Stimulated activated naive CD8-positive, alpha-beta T cell treated with anti-CD3 and anti-CD28 coated beads, Interleukin-15, Interleukin-2, amounts not matched to agents 100 U/mL and 50 U/mL, for 24 hours (primary cell): ENCODE measurements at places on chromosomes 1 and 21.

GRCh38 chr1:94629259-94630181 is 88.0 kb upstream of the F3 start:
- no peak for DNase-seq

GRCh38 chr1:78043436-78043835 is 2.3 kb upstream of the GIPC2 start:
- no peak for DNase-seq

DNA sequence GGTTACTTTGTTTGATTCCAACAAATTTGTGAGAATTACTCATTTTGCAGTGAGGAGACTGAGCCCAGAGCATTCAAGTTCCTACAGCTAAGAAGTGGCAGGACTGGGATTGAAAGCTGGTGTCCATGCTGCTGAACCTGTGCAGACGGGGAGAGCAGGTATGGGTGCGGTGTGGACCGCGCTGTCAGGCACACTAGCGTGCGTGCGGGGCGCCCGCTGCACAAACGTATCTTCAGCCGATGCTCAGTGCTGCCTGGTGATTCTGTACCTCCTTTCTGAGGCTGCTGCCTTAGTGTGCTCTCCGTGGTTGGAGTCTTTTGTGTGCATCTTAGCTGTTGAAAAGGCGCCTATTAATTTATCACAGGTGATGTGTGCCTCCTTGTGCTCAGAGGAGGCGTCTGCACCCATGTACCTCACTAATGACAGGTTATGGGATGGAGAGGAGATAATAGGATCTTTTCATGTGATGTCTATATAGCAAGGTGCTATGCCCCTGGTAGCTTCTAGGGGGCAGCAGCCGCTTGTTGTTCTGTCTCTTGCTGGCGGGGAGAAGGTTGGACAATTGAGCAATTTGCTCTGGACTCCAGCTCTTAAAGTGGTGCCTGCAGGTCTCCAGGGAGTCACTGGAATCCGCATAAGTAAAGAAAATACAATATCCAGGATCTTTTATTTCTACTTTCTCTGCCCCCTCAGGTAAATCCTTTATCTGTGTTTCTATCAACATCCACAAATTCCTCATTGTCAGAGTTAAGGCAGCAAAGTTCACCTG is 32.5 kb downstream of the PEX14 start:
- DNase-seq: peak; percentile 55

DNA sequence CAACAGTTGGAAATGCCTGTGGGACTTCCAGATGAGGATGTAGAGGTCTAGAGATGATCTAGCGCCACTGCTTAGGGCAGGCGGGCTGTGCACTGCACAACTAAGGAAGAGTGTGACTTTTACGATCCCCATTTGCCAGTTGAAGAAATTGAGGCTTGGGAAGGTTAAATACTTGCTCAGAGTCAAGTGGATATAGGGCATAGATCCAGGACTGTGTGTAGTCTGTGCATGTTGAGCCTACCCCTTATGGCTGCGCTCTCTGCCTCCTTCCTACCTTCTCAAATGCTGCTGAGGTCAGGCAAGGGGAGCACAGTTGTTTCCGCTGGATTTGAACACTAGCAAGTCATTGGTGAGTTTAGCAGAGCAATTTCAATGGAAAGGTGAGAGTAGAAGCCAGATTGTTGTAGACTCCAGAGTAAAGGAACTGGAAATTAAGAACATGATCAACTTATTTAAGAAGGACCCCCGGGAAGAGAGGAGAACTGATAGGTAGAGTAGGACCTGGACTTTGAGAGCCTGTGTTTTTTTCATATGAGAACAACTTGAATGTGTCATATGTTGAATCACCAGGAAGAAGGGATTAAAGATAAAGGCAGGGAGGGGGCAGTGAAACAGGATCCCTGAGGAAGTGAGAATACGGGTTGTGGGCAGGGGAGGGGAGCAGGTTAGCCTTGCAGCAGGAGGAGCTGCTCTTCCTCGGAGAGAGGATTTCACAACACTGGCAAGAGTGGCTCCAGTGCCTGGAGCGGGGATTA is 2.7 kb downstream of the CAPN2 start:
- no peak for DNase-seq

- DNase-seq: peak; percentile 31
Observed at GRCh38 chr1:19643121-19643520, 990 bp upstream of the NBL1 start.

GRCh38 chr1:115088871-115089419 is 358 bp downstream of the TSPAN2 start:
- DNase-seq: no peak

- DNase-seq: no peak
Observed at GRCh38 chr1:64029037-64029436, 174.4 kb upstream of the UBE2U start.

DNA sequence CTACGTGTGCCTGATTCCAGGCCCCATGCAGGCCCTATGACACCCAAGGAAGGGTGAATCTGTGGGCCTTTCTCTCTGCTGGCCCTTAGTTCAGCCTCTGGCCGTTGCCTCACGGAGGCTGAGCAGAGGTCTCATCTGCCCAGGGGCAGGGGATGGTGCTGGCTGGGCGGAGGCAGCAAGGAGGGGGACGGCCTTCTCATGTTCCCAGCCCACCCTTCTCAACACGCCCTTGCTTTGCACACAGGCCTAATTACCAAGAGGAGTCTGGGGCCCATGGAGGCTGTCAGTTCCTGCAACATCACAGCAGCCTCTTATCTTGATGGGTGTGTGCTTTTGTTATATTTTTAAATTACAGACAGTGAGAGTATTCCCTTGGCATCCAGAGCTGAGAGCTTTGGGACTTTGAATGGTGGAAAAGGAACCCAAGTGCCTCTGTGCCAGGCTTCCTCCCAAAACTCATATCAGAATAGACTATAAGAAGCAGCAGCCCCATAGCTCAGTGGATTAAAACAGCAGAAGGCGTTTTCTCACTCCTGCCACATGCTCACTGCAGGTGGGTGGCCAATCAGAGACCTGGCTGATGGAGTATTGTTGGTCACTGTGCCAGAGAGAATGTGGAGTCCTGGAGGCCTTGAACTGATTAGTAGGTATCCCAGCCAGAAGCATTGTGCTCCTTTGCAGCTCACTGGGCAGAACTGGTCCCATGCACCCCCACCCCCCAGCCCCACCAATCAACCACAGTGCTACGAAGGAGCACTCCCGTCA is 164.9 kb downstream of the CAMTA1 start:
- no peak for DNase-seq

DNA sequence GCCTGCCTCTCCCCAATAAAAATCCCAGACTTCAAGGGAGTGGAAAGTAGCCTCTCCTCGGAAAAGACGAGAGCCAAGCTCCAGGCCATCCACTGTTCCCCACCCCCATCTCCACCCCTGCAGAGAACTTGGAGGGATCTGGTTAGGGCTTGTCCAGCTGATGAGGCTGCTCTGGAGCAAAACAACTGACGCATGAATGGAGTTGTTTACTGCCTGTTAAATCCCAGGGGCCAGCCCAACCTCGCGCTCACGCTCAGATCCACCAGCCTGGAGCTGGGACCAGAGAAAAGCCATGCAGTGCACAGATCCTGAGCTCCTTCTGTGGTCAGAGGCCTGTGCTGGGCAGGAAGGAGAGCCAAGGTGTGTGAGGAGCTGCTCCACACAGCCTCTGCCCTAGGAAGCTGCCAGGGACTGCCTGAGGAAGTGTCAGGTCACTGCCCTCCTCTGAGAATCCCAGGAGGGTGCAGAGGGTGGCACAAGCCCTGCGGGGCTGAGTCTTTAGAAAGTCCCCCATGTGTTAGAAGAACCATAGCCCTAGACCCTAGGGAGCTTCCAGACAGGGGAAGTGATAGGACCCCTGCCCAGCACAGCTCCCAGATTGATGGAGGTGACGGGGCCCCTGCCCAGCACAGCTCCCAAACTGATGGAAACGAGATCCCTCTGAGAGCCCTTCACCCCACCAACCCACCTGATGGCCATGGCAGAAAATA is 109.0 kb upstream of the IPO9 start:
- DNase-seq: no peak
